ENCODE measurements at places on chromosomes 6 and 20.

DNA sequence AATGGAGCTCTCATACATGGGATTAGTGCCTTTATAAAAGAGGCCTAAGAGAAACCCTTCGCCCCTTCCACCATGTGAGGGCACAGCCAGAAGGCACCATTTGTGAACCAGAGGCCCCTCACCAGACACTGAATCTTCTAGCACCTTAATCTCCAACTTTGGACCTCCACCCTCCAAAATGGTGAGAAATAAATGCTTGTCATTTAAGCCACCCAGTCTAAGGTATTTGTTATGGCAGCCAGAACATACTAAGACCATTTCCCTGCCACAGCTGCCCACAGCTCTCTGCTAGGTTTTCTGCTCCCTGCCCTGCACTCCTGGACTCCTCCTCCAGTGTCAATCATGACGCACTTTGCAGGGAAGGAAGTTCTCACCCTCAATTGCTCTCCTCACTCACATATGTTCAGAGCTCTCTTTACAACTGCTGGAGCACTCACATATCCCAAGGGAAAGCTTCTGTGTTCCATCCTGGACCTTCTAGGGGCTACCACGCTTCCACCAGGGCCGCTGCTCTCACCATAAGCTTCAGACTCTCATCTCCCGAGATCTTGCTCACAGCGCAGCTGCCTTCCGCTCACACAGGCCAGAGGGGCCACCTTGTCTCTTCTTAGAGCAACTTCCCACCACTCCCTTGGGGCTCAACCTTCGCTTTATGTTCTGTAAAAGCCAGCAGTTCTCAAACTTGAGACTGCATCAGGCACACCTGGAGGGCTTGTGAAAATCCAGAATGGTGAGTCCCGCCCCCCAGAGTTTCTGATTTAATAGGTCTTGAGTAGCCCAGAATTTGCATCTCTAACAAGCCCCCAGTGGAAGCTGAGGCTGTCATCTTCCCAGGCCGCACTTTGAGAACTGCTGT, 1.6 kb upstream of the LY86 start:
- DNase-seq = no peak

GRCh38 chr20:1383623-1384404, 9.0 kb downstream of the FKBP1A start:
- no peak for DNase-seq

DNA sequence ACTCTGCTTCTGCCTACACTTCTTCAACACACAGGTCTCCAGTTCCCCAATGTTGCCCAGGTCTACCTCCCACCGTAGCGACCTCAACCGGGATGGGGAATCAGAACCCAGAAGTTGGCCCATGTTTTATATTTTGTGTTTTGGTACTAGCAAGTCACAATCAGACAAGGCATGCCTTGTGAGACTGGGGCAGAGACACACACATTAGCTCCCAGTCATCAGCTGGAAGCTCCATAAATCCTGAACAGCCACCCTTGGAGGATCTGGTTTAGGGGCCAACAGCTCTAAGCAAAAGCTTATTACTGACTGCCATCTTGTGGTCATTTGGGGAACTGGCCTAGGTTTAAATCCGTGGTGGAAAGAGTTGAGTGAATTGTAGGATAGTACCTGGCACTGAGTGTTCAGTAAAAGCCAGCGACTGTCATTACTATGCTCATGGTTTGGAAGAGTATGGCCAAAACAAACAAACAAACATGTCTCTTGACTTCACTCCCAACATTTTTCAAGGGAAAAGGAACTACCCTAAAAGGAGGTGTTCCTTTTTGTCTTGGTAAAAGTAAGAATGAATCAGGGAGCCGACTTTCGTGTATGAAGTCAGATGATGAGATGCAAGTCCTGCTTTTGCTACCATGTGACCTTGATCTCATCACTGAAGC, 40.5 kb downstream of the PIM1 start:
- DNase-seq = peak; percentile 82

- peak; percentile 88 for DNase-seq
Observed at GRCh38 chr6:52360028-52360427, 1.9 kb upstream of the PAQR8 start.

DNA sequence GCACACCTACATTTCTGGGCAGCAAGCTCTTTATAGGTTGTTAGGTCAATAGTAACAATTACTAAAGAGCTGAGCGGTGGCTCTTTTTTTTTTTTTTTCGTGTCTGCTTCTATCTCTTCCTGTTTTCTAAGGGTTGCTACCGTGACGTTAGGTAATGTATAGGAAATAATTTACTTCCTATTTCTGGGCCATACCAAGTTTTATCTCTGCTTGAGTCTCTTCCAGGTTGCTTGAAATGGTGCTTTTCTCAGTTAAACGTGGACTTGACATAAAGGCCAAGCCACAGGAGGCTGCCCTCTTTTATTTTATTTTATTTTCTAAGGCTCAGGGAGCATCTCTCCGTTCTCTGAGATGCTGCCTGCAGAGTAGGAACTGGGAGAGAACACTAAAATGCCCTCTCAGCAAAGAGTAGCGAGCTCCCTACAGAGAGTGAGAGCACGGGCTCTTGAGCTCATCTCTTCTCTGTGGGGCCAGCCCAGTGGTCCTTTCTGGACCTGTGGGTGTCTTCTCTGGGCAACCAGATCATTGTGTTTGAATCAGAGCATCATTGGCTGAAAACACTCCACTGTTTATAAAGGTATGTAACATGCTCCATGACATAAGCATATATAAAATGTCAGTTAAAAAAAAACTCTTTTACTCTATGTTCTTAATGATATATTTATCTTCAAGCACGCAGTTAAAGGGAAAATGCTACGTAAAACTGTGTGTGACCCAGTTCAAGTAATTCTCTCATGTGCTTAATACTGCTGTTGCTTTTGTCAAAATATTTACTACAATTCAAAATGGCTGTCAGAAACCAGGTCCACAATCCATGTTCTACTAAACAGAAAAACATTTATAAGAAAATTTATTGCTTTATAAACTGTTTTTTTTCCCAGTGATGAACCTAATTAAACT, at the start of gene ZNF831:
Gene ZNF831, plus strand, starts transcription at position 191 of the 900 bp plus-strand sequence. CDS start 27,199 bp downstream, outside the sequence.
- DNase-seq = no peak

GRCh38 chr6:90266905-90267621, 29.6 kb downstream of the BACH2 start:
- no peak for DNase-seq

GRCh38 chr6:157070403-157071107, 252.8 kb downstream of the TMEM242 start:
- DNase-seq = no peak

DNA sequence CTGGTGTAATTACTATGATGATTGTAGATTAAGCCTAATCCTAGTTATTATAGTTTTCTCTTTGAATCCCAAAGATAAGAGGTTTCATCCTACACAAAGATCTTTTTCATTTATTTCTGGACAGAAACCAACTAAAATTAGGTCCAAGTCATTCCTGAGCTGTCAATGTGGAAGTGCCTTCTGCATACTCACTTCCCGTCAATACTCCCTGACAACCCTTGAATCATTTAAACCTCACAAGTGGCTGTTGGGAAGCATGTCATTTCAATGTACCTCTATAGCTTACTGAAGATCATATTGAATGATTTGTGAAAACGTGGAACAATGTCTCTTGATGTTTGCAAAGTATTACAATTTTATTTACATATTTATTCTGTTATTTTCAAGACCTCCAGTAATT, 274.1 kb downstream of the HACE1 start:
- no peak for DNase-seq

DNA sequence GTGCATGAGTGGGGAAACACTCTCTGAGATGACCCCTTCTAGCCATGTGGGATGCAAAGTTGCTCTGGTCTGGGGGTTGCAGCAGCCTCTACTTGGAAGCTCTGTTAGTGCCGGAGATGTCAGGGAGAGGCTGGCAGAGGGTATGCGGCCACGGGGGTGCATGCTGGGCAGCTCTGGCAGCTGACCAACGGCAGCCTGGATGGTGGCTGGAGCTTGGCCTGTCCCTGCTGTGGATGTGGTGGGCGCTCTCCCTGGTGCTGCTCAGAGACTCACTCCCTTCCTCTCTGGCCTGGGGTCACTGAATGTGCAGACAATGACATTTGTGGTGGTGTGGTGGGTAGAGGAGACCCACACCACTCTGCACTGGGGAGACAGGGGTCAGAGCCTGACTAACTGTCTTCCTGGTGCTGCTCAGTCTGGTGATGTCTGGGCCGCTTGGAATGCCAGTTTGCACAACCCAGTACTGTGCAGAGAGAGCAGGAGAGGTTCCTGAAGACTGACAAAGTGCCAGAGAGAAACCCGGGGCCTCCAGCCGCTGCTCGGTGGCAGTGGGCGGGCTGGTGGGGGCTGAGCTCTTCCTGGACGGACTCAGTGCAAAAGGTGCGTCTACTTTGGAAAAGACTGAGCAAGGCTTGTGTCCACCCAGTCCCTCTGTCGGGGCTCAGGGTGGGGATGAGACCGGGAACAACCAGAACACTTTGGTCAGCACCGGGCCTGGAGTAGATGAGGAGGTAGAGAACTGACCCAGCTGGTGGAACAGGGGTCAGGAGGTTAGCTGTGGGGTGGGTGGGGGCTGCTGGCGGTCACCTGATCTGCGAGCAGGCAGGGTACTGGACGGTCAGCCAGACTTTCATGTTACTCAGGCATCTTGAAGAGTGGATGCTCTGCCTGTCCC, 2.7 kb downstream of the MYT1 start:
- DNase-seq = no peak

DNA sequence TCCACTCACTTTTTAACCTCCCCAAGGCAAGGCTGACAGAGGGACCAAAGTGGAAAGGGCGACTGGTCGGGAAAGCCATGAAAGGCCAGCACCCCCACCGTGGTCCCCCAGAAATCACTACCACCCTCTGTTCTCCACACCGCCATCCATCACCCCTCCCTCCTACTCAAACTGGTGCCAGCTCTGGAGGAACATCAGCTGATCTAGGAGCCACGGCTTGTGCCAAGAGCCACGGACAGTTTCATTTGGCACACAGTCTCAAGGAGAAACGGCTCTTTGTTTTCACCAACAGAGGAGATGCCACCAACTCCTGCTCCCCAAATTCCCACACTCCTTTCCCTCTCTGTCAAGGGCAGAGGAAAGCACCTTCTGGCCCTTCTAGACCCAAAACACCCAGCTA, 26.0 kb downstream of the TBC1D7 start:
- no peak for DNase-seq

- no peak for DNase-seq
Observed at GRCh38 chr20:5353624-5354496, 37.1 kb upstream of the PROKR2 start.

GRCh38 chr6:63774961-63775360, 139.4 kb downstream of the PHF3 start:
- DNase-seq = peak; percentile 32

GRCh38 chr6:31836474-31837368, 9.2 kb downstream of the HSPA1B start:
- no peak for DNase-seq

DNA sequence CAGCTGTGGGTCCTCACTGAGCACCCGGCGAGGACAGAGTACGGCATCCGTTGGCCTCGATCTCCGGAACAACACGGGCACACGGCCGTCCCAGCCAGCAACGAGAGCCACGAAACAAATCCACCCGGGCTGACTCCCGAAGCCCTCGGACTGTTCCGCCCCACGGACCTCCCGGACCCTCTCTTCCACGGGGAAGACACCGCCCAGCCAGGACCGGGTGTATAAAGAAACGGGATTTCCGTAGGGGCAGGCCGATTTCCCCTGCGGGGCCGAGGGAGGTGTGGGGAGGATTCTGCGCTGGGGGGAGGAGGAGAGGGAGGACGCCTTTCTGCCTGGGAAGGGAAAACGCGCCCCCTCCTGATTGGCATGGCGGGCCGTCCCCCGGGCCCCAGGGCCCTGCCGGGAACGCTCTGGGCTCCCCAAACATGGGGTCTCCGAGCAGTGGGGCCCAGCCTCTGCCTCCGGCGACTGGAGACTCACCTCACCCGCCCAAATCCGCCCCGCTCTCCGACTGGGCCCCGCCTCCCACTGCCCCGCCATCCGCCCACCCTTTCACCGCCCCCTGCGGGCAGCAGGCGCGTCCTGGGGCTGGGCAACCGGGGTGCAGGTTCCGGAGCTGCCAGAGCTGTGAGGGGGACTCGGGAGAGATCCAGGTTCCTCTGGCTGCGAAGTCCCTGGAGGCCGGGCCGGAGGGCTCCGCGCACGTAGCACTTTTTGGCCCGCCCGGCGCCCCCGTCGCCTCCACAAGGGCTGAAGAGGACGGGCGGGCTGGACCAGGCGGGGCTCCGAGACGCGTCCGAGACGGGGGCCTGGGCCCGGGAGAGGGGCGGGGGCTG, 679 bp upstream of the PPDPF start:
- peak; percentile 80 for DNase-seq

DNA sequence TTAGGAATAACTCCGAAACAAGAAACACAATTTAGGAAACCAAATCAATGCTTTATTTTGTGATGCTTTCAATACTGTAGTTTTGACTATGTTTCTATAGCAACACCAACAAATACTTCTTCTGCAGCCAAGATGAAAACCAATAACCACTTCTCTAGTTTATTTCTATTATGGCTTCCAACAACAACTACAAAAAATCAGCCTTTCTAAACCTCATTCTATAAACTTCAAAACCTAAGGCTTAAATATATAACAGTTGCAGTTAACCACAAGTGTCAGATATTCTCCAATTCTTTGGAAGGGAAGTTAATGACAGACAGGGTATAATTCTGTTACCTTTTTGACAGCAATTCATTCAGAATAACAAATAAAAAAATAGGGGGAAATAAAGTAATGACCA, 80.9 kb downstream of the EPB41L2 start:
- no peak for DNase-seq

GRCh38 chr20:59809630-59810448, 123.6 kb downstream of the SYCP2 start:
- DNase-seq = no peak

DNA sequence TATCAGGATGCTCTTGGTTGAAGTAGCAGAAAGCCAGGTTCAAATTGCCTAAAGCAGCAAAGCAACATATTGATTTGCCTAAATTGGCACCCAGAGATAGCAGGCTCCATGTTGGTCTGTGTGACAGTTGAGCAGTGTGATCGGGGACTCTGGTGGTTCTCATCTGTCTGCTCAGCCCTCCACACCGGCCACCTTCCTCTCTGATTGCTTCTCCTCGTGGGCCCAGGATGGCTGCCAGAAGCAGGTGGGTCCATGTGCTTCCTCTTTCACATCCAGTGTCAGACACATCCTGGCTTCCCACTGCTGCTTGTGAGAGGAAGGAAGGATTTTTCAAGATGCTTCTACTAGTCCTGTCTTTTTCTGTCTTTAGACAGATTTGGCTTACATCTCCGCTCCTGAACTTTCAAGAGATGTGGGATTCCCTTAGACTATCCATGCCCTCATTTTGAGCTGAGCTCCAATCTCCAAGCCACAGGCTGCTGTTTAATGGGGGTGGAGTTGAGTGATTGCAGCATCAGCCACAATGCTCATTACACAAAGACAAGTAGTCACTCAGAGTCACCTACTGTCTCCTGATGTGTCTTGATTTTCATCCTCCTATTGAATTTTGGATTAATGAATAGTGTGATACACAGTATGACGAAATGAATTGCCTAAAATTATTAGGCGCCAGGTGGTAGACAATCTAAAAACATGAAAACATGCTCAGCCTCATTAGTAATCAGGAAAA, 122.2 kb downstream of the ZDHHC14 start:
- no peak for DNase-seq

DNA sequence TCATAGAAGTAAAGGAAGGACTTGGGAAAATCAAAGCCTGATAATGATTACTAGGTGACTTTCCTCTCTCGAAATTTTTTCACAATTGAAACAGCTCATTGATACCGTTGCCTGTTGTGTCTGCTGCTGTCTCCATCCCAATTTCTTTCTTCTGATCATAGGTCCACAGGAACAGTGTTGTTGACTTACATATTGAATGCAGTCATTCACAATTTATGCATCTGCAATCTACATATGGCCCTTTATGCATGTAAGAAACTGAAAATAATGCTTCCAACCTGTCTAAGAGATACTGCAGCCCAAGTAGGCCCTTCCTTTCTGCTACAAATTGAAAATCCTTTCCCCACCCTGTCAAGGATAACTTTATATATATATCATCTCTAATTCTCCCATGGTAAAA, 381.3 kb downstream of the PKHD1 start:
- DNase-seq = no peak

Data from SK-N-DZ (cell line).